ENCODE measurements at places on chromosomes 1 and 21.

DNA sequence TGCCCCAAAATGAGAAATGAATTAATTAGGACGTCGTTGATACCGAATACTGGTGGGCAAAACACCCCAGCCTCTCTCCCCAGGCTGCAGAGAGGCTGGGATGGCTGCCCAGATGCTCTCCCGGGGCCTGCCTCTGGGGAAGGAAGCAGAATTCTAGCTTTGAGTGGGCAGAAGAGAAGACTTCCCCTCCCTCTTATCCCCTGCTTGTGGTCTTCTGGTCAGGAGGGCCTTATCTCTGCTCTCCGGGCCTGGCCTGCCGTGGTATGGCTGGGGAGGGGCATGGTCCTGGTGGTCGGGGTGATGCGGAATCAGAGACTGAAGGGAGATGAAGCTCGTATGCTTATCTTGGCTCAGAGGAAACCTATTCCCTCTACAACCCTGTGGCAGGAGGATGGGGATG lies 9.8 kb upstream of the CSF3R start:
- DNase-seq, result no peak

DNA sequence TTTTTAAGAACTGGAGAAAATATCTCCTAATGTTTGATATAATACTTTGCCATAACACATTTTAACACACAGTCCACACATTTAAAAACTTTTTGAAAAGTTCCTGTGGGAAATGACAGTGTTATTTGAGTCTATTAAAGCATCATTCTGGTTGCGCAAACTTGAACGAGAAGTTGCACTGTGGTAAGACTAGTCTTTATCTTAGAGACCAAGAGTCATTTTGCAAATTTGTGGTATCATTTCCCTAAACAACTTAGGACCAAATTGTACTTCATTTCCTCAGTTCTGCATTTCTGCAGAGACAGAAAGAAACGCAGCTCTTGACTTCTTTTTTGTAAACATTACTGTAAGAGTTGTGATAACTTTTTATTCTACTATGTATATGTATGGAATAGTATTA lies at the start of gene RGS18:
Gene RGS18, plus strand, starts transcription at position 282 of the 400 bp plus-strand sequence. CDS start 176 bp downstream, outside the sequence.
- no peak for DNase-seq

DNA sequence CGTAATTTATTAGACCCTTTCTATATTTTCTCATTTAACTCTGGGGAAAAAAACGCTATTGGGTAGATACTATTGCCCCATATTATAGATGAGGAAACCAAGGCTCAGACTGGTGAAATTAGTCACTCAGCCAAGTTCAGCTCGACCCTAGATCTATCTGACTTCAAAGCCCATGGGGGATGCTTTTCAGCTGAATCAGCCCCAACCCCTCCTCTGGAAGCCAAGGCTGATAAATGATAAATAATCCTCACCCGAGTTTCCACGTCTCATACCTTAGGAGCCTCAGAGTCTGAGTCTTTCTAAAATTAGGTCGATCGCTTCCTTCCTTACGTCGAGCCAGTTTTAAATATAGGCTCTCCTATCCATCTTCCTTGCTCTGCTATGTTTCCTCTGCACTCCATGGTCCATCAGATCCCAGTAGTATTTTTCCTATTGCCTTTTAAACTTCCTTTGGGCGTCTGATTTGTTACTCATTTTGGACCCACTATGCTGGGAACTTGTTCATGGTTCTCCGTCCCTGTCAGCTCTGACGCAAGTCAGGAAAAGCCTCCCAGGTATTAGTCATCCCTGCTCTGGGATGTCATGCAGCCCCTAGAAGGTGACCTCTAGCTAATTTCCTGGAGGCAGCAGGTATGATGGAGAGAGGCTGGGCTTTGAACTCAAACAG lies 122.8 kb downstream of the PLPP3 start:
- no peak for DNase-seq

DNA sequence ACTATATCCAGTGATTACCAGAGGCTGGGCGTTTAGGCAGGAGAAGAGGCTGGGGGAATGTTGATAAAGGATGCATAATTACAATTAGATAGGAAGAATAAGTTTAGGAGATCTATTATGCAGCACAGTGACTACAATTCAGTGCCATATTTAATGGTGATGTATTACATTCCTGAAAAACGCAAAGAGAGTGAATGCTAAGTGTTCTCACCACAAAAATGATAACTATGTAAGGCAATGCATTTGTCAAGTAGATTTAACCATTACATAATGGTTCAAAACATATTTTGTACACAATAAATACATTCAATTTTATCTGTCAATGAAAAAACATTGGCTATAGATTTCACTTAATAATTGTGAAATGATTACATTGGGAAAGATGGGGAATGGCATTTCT lies 548.9 kb downstream of the NUF2 start:
- DNase-seq, result no peak

DNA sequence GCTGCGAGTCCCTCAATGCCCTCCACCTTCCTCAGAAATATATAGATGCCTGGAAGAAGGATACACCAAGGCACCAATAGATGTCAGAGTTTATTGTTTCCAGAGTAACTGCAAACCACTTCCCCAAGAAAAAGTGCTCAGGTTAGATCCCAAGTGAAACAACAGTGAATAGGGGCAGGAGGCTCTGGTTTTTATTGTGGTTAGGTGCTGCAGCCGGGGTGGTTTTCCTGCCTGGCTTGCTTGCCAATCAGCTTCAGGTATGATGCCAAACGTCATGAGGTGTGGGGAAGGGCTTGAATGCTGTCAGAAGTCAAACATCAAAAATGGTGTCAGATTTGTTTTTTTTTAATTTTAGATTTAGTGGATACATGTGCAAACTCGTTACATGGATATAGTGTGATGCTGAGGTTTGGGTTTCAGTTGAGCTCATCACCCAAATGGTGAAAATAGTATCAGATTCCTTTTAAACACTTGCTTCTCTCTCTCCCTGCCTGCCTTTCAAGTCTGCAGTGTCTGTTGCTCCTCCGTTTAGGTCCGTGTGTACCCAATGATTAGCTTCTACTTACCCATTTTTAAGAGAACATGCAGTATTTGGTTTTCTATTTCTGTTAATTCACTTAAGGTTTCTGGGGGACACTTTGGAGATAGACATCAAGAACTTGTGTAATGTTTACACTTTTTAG lies 1317.0 kb downstream of the MRPL39 start:
- DNase-seq, result no peak

DNA sequence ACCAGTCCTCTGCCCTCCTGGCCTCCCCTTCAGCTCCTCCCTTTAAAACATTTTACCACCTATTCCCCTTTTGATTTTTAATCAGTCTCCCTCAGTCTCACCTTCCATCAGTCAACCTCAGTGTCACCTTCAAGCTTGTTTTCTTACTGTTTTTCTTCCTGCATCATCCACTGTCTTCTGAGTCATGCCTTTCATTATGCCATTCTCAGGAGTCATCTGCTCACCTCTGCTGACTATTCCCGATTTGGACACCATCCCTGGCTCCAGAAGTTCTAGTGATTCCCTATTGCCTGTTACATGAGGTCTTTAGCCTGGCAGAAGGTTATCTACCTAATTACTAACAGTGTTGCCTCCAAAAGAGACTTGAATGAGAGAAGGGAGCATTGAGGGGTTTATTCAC lies 23.9 kb downstream of the NFASC start:
- no peak for DNase-seq

GRCh38 chr1:150578272-150579109 lies 919 bp downstream of the MCL1 start:
- DNase-seq, result peak; percentile 38

GRCh38 chr1:197441999-197442414 lies 174.0 kb downstream of the CRB1 start:
- no peak for DNase-seq

GRCh38 chr1:24696041-24696755 lies 49.0 kb upstream of the CLIC4 start:
- DNase-seq, result no peak

DNA sequence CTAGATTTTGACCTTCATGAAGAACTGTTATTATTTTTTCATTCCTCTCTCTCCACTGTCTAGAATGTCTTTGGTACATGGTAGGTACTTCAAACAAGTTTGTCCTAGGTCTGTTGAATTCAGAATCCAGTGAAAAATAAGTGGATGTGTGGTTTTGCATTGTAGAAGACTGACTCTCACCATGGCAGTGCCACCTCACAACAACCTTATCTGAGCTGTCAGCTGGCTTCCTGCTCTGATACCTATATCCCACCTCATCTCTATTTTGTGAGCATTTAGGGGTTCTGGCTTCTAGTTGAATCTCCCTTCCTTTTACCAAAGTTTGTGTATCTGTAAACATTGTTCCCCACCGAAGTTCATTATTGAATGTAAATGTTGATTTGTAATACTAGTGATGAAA lies 9.1 kb downstream of the SWT1 start:
- no peak for DNase-seq

DNA sequence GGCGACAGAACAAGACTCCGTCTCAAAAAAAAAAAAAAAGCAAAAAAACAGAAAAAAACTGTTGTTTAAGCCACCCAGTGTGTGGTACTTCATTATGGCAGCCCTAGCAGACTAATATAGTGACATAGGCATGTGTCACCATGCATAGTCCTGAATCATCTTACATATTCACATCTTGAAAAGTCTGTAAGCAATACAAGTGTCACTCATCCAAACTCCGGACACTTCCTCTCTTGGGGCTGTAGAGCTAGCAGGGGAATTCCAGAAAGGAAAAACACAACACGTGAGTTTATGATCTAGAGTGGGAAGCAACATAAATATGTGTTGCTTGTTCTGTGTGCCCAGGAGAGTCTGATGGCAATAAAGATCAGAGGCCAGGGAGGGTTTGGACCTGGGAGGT lies 81.6 kb upstream of the KCNE2 start:
- no peak for DNase-seq

DNA sequence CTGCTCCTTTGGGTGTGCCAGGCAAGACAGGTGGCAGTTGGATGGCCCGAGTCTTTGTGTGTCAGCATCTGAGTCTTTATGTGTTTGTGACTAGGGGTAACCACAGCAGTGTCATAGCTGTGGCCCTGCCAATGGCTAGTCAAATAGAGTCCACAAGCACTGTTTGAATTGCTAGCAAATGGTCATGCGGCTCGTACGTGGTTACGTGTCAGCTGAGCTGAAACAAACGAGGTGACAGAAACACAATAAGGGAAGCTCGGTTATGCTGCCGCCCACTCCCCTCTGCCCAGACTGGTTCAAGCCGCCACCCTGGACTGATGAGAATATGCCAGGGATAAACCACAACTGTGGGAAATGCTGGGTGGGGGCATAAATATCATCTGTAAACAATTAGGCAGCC lies 174.3 kb upstream of the LMO4 start:
- DNase-seq, result no peak

GRCh38 chr1:222114536-222115156 lies 372.8 kb upstream of the DUSP10 start:
- DNase-seq, result no peak

- DNase-seq, result no peak
Measured at GRCh38 chr21:22374218-22374969, 1376.2 kb downstream of the NCAM2 start.

- no peak for DNase-seq
Measured at GRCh38 chr1:10639775-10640578, 156.5 kb downstream of the CASZ1 start.

- DNase-seq, result no peak
Measured at GRCh38 chr1:21251773-21252471, 38.3 kb downstream of the ECE1 start.

- DNase-seq, result no peak
Measured at GRCh38 chr1:79874289-79874688, 867.8 kb upstream of the ADGRL4 start.

DNA sequence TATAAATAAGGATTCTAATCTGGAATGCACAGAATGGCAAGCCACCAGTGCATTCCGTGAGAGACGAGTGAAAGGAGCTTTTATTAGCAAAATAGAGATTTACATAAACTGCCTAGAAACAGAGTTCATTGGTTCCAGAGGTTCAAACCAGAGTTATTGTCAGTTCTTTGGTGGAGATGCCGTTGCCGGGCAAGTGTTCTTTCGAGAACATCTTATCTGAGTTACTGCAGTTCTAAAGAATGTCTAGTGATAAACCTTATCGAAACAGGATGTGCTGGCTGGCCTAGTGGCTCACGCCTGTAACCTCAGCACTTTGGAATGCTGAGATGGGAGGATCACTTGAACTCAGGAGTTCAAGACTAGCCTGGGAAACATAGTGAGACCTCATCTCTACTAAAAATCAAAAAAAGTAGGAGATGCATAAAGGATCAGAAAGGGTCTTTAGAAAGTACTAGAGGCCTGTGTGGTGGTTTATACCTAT lies 19.9 kb upstream of the EVI5 start:
- DNase-seq, result no peak

DNA sequence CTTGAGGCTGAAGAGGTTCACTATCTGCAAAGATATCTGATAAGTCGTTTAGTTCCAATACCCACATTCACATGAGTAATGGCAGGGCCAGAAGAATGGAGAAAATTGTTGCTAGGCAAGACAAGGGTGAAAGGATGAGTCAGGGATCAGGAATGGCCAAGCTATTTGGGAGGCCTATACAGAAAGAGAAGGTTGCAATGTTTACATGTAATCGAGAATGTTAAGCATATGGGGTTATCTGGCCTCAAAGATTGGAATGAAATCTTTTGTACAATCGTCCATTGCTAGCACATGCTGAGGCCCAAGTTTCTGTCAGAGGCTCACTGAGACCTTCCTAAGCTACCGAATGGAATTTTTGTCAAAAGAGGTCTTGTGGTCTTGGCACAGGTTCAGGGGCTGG lies 299.9 kb upstream of the PLD5 start:
- no peak for DNase-seq

DNA sequence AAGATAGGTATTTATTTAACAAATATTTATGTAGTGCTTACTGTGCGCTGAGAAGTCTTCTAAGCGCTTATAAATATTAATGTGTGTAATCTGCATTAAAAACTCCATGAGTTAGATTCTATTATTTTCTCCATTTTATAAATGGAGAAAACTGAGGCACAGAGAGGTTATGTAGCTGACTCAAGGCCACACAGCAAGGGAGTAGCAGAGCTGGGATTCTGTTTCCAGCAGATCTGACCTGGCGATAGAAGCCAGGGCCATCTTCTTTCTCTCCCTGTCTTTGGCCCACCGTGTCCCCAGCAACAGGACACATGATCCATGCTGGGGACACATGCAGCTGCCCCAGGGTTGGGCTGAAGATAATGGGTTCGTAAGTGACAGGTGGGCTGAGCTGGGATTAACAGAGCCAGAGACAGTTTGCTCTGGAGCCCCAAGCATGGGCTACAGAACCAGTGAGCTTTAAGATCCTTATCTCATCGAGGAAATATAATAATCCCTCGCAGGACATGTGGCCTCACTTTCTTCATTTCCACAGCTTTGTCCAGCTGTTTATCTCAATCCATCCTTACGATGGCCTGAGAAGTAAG lies 30.3 kb downstream of the IGSF21 start:
- DNase-seq, result no peak

- DNase-seq, result no peak
Measured at GRCh38 chr1:234213658-234214128, 159.6 kb upstream of the COA6 start.
